ENCODE measurements at places on chromosomes 2 and 18.
A peak's percentile ranks its signal among the peaks of the same experiment; 100 is the strongest.

GRCh38 chr2:224357098-224357901, 44.6 kb downstream of the FAM124B start:
- DNase-seq, result peak; percentile 8

DNA sequence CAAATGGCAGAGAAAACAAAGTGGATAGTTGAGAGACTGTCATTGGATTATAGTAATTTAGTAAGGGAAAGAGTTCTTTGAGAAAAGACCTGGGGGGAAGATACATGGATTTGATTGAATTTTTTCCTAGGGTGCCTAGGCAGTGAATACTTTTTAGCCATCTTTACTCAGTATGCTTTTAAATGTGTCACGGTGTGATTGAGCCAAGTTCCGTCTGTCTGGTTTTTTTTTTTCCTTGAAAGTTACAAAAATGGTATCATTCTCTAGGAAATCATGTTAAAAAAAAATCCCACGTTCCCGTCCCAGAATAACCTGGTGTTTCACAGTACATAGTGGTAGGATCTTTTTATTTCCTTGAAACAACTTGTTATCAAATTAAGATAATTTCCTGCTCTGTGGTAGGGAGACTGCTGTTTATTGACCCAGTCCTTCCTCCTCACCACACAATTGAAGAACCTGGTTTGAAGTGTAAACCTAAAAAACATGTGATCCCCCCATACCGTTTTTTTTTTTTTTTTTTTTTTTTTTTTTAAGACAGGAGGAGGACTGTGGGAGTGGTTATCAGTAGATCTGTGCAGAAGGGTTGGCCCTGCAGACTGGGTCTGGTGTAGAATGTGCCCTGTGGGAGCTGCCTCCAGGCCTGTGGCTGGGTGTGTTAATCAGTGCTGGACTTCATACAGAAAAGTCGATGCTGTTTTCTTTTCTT, 55.1 kb downstream of the DGKD start:
- DNase-seq, result no peak

DNA sequence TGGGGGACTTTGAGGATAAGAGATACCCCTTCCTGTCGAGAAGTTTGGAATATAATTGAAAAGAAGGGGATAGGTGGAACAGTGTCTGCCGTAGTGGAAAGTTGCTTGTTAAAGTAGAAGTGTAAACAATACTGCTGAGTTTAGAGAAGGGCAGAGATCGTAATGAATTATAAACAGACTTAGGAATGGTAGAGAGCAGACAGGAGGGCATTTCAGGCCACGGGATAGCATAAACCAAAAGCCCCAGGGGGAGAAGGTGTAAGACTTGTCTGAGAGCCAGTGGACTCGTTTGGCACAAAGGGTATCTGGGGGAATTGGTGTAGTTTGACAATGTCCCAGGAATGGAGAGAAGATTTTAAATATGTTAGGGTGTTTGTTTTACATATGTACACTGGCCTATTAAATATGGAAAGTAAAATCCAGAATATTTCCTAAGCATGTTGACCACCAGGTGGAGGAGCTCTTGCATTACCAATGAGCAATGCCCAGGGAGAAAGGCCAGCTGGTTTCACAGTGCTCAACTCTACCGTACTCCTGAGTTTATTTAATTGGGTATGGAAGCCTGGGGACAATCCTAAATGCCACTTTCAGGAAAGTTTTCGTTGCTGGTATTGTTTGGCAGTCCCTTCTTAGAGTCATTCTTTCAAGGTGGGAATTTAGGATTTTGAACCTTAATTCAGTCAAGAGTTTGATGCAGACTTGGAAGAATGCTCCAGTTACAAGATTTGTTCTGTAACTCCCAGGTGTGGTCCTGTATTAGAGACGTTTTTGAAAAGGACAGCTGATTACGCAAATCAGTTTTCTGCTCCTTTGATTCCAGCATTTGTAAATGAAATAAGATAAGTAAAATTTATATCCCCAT, 7.5 kb downstream of the COPS8 start:
- no peak for DNase-seq

- DNase-seq, result no peak
Observed at GRCh38 chr2:56266761-56267414, 83.1 kb downstream of the CCDC85A start.

DNA sequence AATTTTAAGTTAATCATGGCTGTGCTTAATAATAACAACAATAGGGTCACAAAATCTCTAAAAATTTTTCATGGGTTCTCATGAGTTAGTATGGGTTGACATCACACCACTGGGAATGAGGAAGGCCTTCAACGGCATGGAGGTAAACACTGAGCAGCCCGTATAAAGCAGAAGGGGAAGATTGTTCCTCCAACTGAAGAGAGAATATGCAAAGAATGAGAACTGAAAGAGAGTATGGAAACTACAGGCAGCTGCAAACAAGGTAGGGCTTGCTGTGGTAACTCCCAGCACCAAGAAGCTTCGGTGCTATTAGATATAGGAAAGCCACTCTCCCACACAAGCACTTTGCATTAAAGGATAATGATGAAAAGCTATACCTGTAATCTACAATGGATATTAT, 1242.3 kb upstream of the CELF4 start:
- DNase-seq, result no peak

DNA sequence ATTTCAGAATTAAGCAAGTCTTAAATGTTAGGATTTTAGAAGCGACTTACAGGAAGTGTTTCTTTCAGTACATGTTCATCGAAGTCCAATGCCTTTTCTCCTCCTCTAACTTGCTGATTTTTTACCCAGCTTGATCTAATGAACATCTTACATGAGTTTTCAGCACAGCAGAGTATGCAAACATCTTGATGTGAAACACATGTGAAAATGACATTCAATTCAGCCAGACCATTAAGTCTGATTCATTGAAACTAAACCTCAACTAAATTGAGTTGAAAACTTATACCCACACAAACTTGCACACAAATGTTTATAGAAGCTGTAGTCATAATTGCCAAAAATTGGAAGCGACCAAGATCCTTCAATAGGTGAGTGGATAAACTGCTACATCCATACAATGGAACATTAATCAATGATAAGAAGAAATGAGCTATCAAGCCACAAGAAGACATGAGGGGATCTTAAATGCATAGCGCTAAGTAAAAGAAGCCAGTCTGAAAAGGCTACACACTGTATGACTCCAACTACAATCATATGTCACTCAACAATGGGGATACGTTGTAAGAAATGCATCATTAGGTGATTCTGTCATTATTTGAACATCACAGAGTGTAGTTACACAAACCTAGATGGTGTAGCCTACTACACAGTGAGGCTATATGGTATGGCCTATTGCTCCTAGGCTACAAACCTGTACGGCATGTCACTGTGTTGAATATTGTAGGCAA, 18.5 kb downstream of the PSTPIP2 start:
- DNase-seq, result no peak

DNA sequence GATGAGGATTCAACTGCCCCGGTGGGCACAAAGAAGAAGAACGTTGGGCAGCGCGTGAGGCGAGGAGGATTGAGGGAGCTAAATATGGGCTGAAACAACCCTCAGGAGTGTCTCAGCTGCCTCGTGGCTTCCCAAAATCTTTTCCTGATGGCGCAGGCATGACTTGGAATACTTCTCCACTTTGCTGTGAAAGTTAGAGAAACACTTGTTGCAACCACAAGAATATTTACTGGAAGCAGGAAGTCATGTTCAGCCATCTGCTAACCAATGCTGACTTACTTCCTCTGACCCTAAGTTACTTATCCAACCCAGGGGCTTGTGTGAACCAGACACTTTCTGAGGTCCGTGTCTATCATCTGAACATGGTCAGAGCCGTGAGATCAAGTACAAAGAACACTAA, 148.8 kb downstream of the ARL4C start:
- DNase-seq, result no peak

- no peak for DNase-seq
Observed at GRCh38 chr2:11446733-11447248, 19.2 kb downstream of the E2F6 start.
